ENCODE measurements at places on chromosomes 2 and 18.

DNA sequence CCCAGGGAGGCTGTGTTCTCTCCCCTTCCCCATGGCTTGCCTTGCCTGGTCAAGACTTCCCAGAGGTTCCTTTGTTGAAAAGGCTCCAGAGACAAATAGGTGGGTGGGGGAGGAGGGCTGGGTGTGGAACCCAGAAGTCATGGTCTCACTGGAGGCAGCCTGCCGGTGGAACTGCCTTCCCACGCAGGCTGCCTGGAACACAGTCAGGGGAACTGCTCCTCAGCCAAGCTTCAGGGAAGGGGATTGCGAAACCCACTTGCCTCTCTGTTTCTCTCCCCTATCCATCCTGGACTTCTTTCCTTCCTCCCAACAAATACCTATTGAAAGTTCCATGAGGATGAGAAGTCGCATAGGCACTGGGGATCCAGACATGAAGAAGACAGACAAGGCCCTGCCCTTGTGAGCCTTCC lies 31.6 kb downstream of the MARCO start:
- DNase-seq = no peak

DNA sequence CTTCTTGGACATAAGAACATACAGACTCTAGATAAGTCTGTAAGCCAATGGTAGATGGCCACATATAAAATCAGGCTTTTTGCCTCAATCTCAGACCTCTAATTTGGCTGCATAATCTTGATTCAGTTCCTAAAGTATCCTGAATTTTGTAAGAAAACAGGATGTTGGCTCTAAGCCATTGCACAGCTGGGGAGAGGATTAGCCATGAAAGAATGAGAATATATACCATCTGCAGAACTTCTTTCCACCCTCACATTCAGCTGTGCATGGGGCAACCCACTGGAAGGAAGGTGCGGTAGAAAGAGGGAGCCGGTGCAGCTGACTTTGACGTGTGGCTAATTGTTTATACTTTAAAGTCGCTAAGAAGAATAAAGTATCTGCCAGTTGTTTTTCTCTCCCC lies 1061.6 kb upstream of the FAM98A start:
- no peak for DNase-seq

DNA sequence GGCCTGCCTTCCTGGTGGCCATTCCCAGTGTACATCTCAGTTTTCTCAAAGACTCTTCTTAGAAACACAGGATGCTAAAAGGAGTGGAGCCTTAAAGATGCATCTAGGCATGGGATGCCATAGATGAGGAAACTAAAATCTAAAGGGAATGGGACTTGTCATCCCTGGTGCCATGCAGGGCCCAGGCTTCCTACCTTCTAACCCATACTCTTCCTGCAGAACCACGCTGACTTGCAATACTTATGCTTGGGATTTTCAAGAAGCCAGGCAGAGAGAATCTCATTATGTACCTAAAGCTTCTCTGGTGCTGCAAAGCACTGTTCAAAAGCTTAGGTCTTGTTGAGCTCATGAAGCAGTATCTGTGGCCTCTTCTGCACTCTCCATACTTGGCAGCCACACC lies 329.1 kb downstream of the CYRIA start:
- DNase-seq = no peak

DNA sequence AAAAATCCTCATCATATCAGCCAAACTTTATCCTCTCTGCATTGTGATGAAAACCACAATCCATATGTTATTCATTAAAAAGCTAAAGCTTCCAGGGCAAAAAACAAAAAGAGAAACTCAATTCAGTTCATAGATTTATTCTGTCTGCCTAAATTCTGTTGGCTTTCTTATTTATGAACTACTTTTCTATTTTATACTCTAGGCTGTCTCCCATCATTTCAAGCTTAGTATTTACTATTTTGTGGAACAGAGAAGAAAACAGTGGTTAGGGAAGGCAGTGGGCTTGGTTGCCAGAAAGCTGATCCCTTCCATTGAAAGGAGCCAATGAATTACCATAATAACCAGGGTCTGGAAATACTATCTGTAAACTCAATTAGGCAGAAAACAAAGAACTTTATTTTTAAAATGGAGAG lies 71.8 kb downstream of the RAPH1 start:
- no peak for DNase-seq

GRCh38 chr2:68737711-68738110 lies 3.1 kb downstream of the ARHGAP25 start:
- DNase-seq = no peak

- DNase-seq = no peak
Observed at GRCh38 chr2:66456183-66457041, 21.5 kb downstream of the MEIS1 start.

GRCh38 chr18:74430231-74430630 lies 26.9 kb downstream of the DIPK1C start:
- no peak for DNase-seq

DNA sequence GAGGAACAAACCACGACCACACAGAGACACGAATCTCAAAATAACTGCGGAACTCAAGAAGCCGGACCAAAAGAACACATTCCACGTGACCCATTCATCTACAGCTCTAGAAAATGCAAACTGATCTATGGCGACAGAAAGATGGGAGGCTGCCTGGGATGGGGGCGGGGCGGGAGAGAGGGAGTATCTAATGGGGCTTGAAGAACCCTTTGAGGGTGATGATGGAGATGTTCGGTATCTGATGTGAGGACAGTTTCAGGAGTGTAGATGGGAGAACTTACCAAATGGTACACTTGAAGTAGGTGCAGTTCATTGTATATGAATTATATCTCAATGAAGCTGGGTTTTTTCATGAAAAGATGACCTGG lies 34.6 kb upstream of the KLF11 start:
- DNase-seq = no peak

DNA sequence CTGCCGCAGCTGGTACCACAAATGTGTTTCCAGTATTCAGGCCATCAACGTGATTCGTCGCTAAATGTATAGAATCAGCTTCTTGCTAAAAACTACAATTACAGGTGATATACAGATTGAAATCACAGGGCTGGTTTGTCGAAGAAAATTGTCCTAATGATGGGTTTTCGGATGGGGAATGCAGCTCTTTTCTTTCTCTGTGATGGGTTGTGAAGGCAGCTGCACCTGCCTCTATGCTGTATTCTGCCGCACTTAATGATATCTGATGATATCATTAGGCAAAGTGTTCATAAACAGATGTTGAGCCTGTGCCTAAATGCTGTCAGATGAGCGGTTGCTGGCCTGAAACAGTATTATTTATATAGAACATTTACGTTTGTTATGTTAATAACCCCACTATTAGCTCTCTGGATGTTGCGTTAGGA lies 218.1 kb downstream of the ARHGAP15 start:
- DNase-seq = no peak

- DNase-seq = no peak
Observed at GRCh38 chr18:49647496-49648168, 85.8 kb downstream of the LIPG start.

GRCh38 chr2:11161747-11162146 lies 6.5 kb downstream of the SLC66A3 start:
- DNase-seq = no peak

DNA sequence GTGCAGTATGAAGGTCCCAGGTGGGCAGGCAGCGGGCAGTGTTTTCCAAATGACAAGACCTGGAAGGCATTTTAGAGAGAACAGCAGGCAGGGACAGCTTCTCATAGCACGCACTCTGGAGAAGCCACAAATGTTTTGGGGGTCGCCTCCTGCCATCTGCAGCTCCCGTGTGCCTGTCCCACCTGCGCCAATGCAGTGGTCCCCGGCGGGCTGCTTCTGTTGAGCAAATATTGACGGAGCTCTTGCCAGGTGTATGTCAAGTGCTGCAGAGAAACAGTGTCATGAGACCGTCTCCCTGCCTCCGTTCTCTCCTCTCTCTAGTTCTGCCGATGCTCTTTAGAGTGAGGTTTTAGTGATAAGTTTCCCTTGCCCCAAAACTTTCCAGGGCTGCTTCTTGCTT lies 174.8 kb downstream of the LDLRAD4 start:
- no peak for DNase-seq

GRCh38 chr2:95004287-95004686 lies 21.2 kb upstream of the MAL start:
- no peak for DNase-seq

GRCh38 chr2:186533717-186534116 lies 47.7 kb downstream of the ZC3H15 start:
- DNase-seq = no peak

DNA sequence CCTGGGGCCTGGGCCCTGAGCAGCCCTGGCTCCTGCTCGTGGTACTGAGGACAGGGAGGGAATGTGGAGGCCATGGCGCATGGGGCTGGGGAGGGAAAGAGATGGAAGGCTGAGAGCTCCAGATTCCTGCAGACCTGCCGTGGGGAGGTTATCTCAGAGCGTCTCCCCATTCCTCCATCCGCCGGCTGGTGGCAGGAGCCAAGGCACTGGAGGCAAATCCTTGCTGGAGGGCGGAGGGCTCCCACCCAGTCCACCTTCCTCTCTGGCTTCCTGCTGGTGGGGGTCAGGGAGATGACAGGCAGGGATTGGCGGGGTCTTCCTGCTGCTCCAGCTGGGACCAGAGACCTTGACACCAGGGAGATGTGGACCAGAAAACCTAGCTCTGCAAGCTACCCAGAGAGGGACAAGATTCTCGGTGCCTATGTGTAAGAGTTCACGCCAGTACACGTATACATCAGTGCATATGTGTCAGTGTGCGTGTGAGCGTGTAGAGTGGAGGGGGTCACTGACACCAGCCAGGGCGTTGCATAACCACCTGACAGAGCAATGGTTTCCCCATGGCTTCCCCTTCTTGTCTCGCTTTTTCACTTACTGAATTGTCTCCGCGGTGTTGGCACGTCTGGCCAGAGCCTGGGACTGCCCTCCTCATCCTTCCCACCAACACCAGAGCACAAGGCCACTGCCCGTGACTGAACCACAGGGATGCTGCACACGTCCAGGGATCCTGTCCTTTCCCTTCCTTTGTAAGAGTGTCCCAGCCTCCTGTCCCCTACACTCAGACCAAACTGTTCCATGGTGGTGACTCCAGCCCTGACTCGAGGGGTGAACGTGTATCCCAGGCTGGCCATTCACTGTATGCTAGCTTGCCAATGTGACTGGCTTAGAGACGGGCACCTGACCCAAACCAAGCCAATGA lies 15.8 kb upstream of the SEMA4C start:
- no peak for DNase-seq

DNA sequence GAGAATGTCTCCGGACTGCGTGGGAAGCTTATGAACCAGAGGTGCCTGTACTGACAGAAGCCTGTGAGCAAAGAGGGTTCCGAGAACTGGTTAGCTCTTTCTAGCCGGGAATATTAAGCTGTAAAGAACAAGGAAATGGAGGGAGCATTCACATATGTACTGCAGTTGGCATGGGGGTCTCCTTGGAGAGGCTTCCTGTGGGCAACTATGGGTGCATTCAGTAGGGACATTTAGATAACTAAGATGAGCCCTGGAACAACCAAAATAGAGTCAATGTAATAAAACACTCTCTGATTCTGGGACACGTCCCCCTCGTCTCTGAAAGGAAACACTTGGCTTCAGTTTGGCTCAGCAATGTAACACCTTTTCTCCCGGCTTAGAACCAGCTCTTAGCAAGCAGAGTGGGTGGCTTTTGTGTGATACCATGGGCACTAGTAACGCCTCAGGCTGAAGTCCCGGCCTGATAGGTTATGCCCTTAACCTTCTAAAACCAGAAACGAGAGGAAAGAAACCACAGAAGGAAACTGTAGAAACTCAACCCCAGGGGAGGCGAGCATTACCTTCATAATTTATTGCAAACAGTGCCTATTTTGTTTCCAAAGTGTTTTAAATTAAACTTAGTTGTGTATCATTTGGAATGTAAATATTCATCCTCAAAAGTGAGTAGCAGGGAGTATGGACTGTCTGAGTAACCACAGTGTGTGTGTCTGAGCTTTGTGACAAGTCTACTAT lies 48.8 kb upstream of the LPIN2 start:
- DNase-seq = no peak

- DNase-seq = no peak
Observed at GRCh38 chr18:10412933-10413332, 41.5 kb upstream of the APCDD1 start.

DNA sequence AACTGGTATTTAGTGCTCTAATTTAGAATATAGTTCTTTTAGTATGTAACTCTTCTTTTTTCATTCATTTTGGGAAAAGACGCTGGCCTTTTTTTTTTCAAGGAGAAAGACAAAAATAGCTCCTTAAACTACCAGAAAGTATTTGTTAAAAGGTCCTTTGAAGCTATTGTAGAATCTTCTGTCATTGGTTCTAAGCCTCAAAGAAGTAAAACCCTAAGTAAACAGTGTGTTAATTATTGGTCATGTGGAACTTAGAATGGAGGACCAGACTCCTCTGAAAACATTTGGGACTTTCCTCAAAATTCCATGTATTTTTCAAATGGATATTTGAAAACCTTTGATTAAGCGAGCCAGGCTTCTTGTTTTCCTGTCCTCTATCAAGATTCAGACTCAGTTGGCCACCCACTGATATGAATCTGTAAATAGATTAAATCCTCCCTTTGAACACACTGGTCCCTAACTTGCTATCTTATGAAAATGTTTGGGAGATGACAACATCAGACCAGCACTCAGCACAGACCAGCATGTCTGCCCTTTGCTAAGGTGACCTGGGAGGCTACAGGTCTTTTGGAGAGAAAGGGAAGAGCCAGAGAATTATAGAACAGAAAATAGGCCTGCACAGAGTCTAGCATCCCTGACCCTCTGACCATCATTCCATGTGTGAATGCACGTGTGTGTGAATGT lies 120.3 kb upstream of the GATA6 start:
- DNase-seq = no peak

DNA sequence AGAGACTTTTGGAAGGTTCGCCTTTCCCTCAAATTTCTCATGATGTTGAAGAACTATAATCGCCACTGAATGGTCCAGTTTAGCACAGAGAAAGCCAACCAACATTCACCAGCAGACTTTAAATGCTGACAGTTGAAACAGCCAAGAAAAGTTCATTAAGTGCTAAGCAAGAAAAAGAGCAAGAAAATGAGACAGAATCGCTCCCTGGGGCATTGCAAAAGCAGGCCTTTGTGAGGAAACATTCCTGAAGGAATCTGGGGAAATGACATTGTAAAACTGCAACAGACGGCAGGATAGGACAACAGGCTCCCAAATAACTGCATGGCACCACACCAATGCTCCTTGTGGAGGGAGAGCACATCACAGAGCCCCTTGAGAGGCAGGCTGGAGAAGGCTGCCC lies 269.3 kb upstream of the ID2 start:
- no peak for DNase-seq

GRCh38 chr2:62685256-62685655 lies 20.3 kb upstream of the EHBP1 start:
- no peak for DNase-seq

- no peak for DNase-seq
Observed at GRCh38 chr2:27573452-27573851, 9.4 kb upstream of the ZNF512 start.

- no peak for DNase-seq
Observed at GRCh38 chr2:65098741-65099140, 31.2 kb downstream of the RAB1A start.
